ENCODE measurements at places on chromosomes 4 and X.

- DNase-seq: no peak
Measured at GRCh38 chr4:52752936-52753335, 1.7 kb upstream of the ERVMER34-1 start.

GRCh38 chrX:25527156-25527555, 511.4 kb upstream of the ARX start:
- no peak for DNase-seq

DNA sequence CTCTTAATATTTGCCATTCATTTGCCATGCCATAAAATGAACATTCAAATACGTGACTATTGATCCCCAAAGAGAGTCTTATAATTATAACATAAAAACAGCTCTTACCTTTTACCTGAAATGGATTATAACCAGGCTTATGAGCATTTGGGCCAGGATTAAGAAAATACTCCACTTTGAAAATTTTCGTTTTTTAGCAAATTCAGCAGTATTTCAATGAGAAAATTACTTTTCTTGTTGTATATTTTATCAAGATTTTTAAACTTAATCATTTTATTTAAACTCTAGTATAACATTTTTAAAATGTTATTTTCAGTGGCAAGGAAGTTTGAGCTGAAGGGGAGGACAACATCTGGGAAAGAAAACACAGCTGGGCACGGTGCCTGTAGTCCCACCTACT, 59.0 kb upstream of the RAPGEF2 start:
- DNase-seq: no peak

DNA sequence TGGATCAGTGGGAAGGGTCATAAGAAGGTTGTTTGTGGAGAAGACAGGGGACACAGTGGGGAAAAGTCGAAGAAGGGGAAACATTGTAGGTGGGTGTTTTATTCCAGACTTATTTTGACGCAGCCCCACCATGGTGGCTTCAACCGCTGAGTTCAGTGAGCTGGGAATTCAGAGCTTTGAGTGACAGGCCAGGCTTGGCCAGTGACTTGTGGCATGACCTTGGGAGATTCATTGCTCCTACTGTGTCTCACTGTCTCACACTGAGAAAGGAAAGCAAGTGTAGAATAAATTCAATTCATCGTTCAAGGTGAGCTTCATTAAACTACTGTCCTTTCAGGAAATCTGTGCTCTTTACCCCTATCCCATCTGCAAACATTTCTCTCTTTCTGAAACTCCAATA, 47.4 kb upstream of the SOD3 start:
- DNase-seq: no peak

GRCh38 chr4:10173037-10173753, 56.6 kb upstream of the WDR1 start:
- DNase-seq: no peak

GRCh38 chrX:148929686-148930085, 429.3 kb downstream of the AFF2 start:
- DNase-seq: no peak

GRCh38 chr4:109953556-109953955, 40.9 kb downstream of the EGF start:
- DNase-seq: no peak

- DNase-seq: no peak
Measured at GRCh38 chr4:11628093-11628725, 199.5 kb upstream of the HS3ST1 start.

DNA sequence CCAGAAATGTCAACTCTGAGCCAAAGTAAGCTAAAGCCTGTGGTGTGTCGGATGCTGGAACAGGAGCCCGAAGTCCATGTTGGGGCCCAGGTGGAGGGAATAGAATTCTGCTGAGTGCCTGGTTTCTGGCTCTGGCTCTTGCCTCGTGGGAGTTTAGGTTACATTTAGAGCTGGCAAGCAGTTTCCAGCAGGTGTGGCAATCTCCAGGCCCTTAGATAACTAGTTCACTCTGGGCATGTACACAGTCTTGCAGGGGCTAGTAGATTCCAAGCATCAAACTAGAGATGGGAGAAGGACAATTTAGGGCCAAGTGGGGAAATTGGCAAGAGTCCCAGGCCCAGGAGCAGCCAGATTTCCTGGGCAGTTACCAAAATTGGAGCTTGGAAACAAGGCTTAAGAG, 56.3 kb upstream of the STOX2 start:
- no peak for DNase-seq

DNA sequence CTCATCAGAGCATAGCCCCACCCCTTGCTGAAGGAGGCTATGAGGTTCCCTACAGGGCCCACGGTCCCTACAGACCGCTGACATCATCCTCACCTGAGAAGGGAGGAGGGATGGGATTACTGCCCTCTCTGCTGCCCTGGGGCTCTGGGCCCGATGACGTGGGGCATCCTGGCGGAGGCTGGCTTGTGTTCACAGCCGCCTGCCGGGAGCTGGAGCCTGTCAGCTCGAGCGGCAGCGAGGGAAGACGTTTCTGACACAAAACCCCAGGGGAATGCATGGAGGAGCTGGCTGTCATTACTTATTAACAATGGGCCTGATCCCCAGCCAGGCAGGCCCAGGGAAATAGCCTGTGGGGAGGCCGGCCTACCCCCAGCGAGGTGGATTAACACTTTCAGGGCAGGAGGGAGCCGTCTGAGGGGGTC, 106.6 kb upstream of the ATP6AP2 start:
- no peak for DNase-seq

DNA sequence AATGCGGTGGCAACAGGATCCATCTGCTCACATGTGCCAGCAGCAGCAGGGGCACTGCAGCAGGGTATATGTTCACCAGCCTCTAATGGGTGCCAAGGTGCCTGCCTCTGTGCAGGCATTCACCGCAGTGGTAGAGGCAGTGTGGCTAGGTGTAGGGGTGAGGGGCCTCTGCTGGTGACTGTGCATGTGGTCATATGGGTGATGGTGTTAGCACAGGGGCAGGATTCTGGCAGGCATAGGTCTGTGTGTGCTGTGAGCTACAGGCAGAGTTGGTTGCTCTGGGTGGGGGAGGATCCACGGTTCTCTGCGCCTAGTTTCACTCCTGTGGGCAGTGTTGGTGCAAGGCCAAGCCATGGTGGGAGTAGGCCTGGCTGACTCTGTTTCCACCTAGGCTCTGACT, 566.5 kb upstream of the GNPDA2 start:
- DNase-seq: no peak

DNA sequence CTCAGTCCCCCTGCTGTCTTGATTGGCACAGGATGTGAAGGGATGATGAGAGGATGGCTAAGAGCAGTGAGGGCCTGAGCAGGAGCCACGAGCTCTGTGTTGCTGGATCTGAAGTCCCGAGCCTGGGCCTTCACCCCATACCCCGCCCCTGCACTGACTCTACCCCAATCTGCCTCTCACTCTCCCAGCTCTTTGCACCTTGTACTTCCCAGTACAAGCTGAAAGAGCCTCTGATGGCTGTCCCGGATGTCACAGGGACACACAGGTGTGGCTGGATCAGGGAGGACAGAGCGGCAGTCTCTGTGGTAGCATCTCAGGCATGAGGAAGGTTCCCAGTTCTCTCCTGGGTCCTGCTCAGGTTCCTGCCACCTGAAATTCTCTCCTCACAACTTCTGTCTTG, 103.6 kb downstream of the CHIC2 start:
- no peak for DNase-seq

DNA sequence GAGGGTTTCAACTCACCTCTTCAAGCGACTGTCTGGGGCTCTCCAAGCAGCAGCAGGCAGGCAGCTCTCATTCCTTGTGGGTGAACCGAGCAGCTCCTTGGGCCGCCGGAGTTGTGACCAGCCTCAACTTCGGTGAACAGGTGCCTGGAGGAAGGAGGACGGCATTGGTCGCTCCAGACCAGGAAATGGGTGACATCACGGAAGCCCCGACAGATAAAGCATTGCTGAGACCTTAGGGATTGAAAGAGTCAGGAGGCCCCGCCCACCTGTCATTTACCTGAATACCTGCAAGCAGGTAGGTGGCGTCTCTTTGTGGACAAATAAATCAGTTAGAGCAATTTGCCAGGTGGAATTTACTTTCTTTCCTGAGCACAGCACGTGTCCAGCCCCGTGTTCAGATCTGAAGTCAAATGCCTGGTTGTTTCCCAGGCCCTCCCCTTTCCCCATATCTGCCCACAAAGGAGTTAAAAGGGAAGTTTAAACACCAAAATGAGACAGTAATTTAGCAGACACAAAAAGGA, at the start of gene LNX1:
Gene LNX1 (minus strand): TSS at position 115 of the 521 bp plus-strand sequence. CDS start 17,484 bp downstream, outside the sequence.
- DNase-seq: no peak

GRCh38 chr4:189206953-189207352, 733.7 kb upstream of the FRG1 start:
- DNase-seq: no peak

GRCh38 chr4:23547096-23547495, 342.8 kb downstream of the PPARGC1A start:
- DNase-seq: no peak
